ENCODE measurements at places on chromosomes 16 and 17. TPM values are rescaled to one million over a fixed set of nuclear protein-coding genes. Genes with fewer than 3 reads are reported as not detected.

The PLLP gene
- 1.9 TPM for polyA plus RNA-seq

The CX3CL1 gene
- 0.08 TPM for polyA plus RNA-seq

The SLC25A19 gene
- polyA plus RNA-seq = 13.7 TPM

The MARVELD3 gene
- polyA plus RNA-seq = 0.08 TPM

The HSF5 gene
- not detected for polyA plus RNA-seq

The PTGES3L gene
- 3.5 TPM for polyA plus RNA-seq

The KRTAP4-9 gene
- not detected for polyA plus RNA-seq

The METRNL gene
- 8.7 TPM for polyA plus RNA-seq

The EMP2 gene
- polyA plus RNA-seq = 14.2 TPM

The MYH1 gene
- not detected for polyA plus RNA-seq

The SLC47A1 gene
- 20.4 TPM for polyA plus RNA-seq

The SAMD14 gene
- polyA plus RNA-seq = 0.74 TPM

GRCh38 chr17:80892019-80892855 lies 99.4 kb upstream of the CHMP6 start:
- peak; percentile 86 for DNase-seq

DNA sequence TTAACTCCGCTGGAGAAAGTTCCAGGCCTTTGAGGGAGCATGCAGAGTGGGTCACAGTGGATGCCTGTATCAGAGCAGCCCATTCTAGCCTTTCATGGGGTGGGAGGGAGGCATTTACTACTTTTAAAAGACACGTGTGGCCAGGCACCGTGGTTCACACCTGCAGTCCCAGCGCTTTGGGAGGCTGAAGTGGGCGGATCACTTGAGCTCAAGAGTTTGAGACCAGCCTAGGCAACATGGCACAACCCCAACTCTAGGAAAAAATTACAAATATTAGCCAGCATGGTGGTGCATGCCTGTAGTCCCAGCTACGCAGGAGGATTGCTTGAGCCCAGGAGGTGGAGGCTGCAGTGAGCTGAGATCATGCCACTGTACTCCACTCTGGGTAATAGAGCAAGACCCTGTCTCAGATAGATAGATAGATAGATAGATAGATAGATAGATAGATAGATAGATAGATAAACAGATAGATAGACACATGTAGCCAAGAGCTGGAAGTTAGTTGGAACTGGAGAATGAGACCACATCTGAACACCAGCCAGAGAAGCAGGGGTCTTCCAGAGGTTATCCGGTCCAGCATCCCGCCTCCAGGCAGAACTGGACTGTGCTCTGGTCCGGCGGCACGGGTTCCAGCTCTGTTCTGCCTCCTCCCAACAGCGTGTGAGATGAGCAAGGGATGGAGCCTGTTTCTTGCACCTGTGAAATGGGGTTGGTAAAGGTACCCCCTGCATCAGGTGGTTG lies 3.6 kb downstream of the ADCY7 start:
- no peak for DNase-seq

GRCh38 chr17:65259696-65260485 lies 122.7 kb downstream of the RGS9 start:
- DNase-seq = no peak

- no peak for DNase-seq
Observed at GRCh38 chr17:78999056-78999768, 10.4 kb downstream of the CANT1 start.

DNA sequence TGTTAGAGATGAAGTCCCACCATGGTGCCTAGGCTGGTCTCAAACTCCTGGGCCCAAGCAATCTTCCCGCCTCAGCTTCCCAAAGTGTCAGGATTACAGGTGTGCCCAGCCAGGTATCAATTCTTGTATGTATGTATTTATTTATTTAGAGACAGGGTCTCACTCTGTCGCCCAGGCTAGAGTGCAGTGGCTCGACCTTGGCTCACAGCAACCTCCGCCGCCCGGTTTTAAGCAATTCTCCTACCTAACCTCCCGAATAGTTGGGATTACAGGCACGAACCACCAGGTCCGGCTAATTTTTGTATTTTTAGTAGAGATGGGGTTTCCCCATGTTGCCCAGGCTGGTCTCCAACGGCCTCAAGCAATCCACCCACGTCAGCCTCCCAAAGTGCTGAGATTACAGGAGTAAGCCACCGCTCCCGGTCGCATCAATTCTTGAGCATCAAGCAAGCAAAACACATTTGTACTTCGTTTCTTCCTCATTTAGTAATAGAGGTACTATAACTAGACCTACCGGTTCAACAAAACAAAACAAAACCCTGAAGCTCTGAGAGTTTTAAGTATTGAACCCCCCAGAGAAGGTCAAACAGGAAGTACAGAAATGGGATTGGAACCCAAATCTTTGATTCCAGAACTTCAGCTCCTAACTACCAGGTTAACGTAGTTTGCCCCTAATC lies 1.0 kb upstream of the ZNF500 start:
- DNase-seq = no peak

GRCh38 chr17:78888941-78889518 lies 14.0 kb downstream of the CEP295NL start:
- DNase-seq = no peak

GRCh38 chr17:27596096-27596495 lies 34.9 kb upstream of the LGALS9 start:
- no peak for DNase-seq

DNA sequence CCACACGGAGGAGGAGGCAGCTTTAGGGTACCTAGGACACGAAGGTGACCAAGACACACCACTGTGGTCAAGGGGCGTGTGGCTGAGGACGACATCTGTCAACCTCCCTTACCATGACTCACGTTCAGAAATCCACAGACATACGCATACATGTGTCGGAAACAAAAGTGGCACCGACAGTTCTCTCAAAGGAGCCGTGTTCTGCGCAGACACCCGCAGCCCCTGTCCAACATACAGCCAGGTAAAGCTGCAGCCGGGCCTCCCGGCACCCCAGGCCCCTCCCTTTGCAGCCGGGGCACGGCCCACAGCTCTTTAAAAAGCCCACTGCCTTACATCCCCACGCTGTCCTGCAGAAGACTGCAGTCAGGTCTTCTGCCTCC lies 40.5 kb upstream of the KLHDC4 start:
- no peak for DNase-seq

- no peak for DNase-seq
Observed at GRCh38 chr16:69838489-69838888, 76.4 kb downstream of the WWP2 start.

DNA sequence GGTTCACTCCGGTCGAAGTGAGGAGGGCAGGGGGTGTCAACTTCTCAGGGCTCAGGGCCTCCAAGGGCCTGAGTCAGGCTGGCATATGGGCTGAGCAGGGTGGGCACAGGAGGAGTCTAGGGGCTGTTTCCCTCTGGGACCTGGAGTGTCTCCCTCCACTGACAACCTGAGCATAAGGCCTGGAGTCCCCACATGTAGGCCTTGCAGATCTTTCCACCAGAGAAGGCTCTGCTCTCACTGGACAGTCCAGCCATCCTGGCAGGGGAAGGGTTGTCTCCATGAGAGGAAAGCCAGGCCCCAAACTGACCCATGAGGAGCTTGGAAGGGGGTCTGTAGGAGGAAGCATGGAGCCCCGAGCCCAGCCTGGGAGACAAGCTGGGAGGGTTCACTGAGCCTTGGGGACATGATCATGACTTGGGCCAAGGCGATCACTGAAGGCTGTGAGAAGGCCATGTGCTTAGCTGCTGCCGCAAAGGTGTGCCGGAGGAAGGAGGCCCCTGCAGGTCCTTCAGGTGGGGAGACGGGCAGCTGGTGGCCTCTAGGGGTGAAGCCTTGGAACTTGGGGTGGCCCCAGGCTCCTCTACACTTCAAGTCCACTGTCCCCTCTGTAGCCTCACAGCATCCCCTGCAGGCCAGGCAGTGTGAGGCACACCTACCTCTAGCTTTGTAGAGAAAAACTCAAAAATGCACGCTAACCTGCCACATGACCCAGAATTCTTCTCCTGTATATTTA lies 9.9 kb downstream of the CMTM2 start:
- peak; percentile 68 for DNase-seq

- no peak for DNase-seq
Observed at GRCh38 chr17:82149401-82150099, 51.5 kb upstream of the FASN start.

- no peak for DNase-seq
Observed at GRCh38 chr16:2819939-2820835, 3.1 kb downstream of the PRSS21 start.

DNA sequence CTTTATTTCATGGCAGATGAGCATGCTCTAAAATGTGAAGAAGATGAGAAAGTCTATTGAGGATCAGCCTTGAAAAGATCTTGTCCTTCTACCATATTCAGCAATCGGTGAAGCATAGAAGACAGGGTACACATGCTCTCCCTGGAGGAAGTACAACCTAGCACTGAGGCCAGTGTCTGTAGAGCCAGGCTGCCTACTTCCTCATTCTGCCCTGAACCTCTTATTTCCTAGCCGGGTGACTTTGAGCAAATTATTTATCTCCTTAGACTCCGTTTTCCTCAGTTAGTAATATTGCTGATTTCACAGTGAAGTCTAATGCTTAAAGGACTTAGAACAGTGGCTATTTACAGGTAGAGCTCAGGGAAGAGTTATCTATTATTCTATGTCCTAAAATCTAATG lies 58.4 kb downstream of the TMEM100 start:
- DNase-seq = no peak

- DNase-seq = no peak
Observed at GRCh38 chr16:65113441-65113840, 8.4 kb downstream of the CDH11 start.

- peak; percentile 71 for DNase-seq
Observed at GRCh38 chr17:78958641-78959127, 21.0 kb downstream of the LGALS3BP start.

DNA sequence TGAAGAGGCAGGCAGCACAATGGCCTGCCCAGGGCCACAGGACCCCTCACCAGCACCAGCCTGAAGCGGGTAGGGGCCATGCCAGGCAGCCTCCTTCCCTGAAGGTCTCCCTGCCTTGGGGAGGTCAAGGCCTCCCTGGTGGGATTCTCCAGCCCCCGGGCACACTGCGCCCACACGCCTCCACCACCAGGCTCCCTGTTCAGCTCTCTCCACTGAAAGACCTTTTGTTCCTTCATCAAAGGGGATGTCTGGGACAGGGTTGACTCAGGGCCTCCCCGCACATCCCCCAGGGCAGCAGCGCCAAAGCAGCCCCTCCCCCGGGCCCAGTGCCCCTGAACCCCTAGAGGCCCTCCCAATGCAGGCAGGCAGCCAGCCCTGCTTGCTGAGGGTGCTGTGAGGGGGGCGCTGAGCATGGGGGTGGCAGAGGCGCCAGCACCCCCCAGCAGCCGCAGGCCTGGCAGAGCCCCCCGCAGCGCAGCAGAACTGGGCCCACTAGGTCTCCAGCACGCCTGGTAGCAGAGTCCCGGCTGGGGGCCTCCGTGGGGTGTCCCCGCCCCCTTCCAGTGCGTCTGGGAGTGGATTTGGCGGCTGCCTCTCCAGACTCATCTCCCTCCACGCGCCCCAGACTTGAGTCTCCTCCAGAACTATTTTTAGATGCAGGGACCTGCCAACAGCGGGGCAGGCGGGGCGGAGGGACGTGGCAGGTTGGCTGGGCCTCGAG lies 13.1 kb downstream of the BCAR1 start:
- no peak for DNase-seq

- DNase-seq = no peak
Observed at GRCh38 chr16:86959091-86959651, 358.0 kb downstream of the C16orf95 start.

GRCh38 chr16:21603928-21604327 lies 4.6 kb downstream of the METTL9 start:
- DNase-seq = no peak

- no peak for DNase-seq
Observed at GRCh38 chr16:23408242-23408822, 44.7 kb downstream of the COG7 start.

DNA sequence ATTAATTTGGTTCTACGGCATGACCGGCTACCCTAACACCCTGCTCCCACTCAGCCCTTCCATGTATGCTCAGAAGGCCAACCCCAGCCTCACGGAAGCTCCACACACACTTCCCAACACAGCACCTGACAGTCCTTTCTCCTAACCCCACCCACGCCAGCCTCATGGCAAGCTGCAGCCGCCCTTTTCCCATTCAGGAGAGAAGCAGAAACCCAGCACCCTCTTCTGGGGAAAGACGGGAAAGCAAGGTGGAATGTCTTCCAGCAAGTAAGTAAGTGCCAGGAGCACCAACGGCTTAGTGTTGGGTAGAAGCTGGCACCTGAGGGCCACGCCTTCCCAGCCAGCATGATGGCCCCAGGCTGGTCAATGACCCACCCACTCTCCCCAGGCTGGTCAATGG lies 32.1 kb downstream of the ABR start:
- peak; percentile 88 for DNase-seq

DNA sequence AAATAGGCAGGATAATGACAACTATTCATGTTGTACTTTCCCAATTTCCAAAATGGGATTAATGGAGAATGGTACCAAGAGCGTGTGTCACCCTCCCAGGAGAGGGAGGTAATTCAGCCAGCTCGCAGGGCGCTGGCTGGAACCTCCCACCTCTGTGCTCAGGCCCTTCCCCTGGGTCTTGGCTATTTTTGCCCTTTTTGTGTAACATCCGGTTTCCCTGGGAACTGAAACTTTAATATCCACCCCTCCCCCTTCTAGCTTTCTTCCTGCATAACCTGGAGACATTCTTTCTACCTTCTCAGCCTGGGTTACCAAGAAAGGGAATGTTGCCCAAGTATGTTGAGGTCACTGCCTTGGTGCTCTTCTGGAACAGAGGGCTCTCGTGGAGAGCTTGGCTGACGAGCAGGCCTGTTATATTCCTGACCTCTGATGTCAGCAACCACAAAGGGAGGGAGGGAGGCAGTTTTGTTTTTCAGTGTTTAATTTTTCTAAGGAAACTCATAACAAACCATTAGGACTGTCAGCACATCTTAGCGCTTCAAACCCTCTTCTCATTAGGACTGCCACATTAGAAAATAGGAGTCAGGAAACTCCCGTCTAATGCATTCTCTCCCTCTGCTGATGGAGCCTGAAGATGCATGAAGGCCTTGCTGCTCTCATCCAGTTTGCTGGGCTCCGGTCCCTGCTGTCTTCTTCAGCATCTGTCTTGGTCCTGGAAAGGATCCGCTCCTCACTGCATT lies 25.6 kb downstream of the ITGB3 start:
- peak; percentile 24 for DNase-seq

DNA sequence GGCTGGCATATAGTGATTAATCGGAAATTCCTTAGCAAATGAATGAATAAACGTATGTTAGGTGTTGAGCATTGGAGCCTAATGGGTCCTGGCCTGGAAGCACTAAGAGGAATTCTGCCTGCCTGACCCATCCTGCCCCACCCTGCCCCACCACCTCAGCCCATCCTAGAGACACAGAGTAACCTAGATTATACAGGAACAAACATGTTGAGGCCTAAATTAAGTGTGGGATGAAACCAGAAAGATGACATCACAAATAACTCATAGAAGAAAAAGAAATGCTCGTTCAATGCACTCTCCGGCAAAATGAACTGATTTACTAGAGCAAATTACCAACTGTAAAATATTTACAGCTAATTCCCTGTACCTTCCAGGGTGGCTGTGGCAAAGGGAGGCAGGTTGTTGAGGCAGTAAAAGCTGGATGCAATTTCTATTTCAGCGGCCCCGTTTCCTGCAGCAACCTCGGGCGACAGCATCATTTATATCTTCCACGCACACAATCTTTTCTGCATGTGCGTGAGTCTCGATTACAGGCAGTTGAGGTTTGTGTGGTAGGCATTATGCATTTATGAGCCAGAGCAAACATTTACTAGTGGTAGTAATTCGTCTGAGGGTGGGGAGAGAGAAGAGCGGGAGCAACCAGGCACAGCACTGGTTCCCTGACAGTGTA lies 417.2 kb downstream of the HS3ST4 start:
- no peak for DNase-seq

All from A549 (cell line).